ENCODE measurements at places on chromosomes 6 and 20. TPM values are rescaled to one million over a fixed set of nuclear protein-coding genes. Genes with fewer than 3 reads are reported as not detected.

FAM83C gene
- total RNA-seq, result not detected

NFATC2 gene
- 8.3 TPM for total RNA-seq

JAG1 gene
- 23.2 TPM for total RNA-seq

DCDC2 gene
- total RNA-seq, result not detected

KCNK15 gene
- 1.2 TPM for total RNA-seq

SEL1L2 gene
- not detected for total RNA-seq

RAET1L gene
- total RNA-seq, result not detected

NRSN1 gene
- not detected for total RNA-seq

GLP1R gene
- 3.3 TPM for total RNA-seq

CST4 gene
- not detected for total RNA-seq

C20orf204 gene
- total RNA-seq, result 0.21 TPM

CHRNA4 gene
- total RNA-seq, result 0.54 TPM

EIF6 gene
- 36.2 TPM for total RNA-seq

TRIM40 gene
- not detected for total RNA-seq

ANGPT4 gene
- not detected for total RNA-seq

PRR18 gene
- total RNA-seq, result not detected

AFG1L gene
- 14.5 TPM for total RNA-seq

LY86 gene
- total RNA-seq, result 1.8 TPM

SFT2D1 gene
- total RNA-seq, result 23.7 TPM

SYNE1 gene
- 116 TPM for total RNA-seq
